ENCODE measurements at places on chromosomes 3 and 15. TPM values are rescaled to one million over a fixed set of nuclear protein-coding genes. Genes with fewer than 3 reads are reported as not detected.

GRCh38 chr3:114685161-114685560 is 391.3 kb downstream of the TIGIT start:
- DNase-seq: no peak

DNA sequence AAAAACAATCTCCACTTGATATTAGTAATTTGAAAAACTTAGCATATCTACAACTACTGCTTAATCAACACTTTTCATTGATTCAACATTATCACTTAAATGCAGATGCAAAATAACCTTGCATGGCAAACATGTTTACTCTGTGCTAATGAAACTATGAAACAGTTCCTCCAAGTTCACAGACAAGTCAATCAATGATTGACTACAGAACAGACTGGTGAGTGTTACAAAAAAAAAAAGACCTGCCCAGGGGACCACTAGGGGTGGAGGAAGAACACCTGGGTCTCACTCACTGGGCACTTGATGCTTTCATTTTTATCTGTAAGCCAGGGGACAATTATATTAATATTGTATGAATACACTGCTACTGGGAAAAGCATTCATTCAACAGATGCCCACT is 4.3 kb upstream of the NR2C2 start:
- no peak for DNase-seq

DNA sequence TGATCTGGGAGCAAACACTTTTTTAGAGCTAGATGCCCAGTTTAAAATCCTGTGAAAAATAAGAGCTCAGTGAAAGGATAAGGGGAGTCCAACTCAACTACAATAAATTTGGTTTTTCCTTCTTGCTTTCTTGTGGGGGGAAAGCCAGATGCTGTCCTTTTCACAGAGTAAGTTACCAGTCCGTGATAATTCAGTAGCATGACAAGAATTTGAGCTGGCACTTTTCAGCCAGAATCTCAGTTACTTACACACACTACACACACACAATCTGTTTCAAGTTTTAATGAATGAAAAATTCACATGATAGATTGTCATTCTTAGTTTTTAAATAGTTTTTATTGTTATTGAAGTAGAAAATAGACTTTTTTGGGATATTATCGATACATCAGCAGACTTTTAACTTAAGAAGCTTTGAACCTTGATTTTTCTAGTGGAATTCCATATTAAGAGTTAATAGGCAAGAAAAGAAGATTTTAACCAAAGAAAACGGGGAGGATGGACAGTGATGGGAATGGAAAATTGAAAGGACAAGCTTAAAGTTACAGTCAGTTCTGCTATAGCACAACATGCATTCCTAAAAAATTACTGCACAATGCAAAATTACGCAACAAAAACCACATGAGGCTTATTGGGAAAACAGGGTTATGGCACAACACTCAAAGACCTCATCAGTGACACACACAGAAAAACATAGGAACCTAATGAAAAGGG is 47.0 kb downstream of the PSMD6 start:
- no peak for DNase-seq

DNA sequence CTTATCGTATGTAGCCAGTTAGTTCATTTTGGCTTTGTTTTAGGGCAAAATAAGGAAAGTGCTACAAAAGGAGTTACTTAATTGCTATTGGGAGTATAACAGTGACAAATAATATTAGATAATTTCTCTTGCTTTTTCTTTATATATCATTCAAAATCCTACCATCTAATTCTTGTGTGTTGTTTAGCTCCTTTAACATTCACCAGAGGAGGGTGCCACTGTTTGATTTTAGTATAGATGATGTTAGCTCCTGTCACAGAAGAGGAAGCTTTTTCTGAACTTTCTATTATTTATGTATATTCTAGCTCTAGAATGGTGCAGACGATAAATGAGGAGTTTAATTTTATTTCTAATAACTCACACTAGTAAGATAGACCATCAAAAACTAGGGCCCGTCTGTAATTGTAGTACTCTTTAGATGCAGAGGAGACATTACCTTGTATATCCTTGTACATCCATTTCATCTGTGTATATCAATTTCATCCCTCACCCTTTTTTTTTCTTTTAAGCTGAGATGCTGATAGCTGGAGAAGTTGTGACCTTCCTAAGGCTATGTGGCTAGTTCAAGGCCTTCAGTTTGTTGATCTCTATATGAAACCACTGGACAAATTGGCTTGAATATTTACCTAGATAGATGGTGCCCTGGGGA is 3.0 kb downstream of the PPM1L start:
- no peak for DNase-seq

- peak; percentile 88 for DNase-seq
Observed at GRCh38 chr15:58932710-58933280, 684 bp downstream of the SLTM start.

- DNase-seq: no peak
Observed at GRCh38 chr3:127037418-127037841, 54.5 kb downstream of the PLXNA1 start.

- no peak for DNase-seq
Observed at GRCh38 chr3:74115906-74116305, 491.2 kb upstream of the PDZRN3 start.

GRCh38 chr3:15097891-15098290 is 1.1 kb downstream of the RBSN start:
- DNase-seq: no peak

DNA sequence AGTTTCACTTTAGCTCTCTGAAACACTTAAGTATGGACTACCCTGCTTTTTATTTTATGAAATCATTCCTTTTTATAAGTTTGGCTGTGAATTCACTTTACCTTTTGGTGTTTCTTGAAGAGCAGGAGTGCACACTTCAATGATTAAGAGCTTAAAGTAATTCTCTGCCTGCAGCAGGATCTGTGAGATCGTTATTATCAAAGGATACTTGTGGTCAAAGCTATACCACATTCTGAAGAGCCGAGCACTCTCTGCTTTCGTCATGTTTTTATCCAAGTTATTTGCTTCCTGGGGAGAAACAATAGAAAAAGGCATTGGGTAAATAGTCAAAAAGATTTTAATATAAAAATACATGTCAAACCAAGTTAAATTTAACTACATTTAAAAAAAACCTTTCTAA is 243.7 kb downstream of the CHST2 start:
- DNase-seq: no peak

DNA sequence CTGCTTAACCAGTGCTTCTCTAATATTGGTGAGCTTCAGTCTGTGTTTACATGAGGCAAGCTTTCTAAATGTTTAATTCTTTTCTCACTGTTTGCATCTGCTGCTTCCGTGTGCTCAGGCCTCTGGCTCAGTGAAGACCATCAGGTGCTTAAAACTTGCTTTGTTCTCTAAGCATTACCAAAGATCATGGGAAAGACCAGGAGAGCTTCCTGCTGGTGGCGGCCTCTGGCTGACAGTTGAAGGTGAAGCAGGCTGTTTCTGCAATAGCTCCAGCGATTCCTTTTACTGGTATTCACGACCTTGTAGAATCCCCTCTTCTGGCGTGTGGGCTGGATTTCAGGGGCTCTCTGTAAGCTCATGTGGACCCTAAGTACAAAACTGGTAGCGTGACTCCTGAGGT is 45.1 kb downstream of the EDEM1 start:
- no peak for DNase-seq

- no peak for DNase-seq
Observed at GRCh38 chr3:60206206-60206605, 1045.0 kb downstream of the FHIT start.

DNA sequence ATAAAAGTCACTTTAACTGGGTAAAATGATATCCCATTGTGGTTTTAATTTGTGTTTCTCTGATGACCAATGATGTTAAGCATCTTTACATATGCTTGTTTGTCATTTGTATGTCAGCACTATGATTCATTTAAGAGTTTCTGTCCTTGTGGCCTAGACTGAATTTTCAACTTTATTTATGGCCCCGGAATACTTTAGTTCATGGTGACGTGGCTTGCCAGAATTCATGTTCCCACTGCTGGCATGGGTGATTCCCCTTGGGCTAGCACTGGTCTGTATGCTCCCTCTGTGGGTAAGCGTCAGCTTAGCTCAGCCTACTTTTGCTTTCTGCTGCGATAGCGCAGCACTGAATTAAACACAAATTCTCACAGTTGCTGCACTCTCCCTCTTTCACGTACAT is 436.3 kb upstream of the SGO1 start:
- DNase-seq: no peak

The SLC38A3 gene
- 3.9 TPM for total RNA-seq

The NEK11 gene
- total RNA-seq: 6.2 TPM

The ALS2CL gene
- total RNA-seq: 0.99 TPM

The EXD1 gene
- not detected for total RNA-seq

The BOC gene
- total RNA-seq: 17.9 TPM

The MTFMT gene
- 16.3 TPM for total RNA-seq

The PRRT3 gene
- 7.9 TPM for total RNA-seq

The GOLGA8A gene
- 121 TPM for total RNA-seq

Data from osteocyte (in vitro differentiated cells).